Vein endothelial cell (primary cell): ENCODE measurements at places on chromosomes 16 and 17. TPM values are rescaled to one million over a fixed set of nuclear protein-coding genes. Genes with fewer than 3 reads are reported as not detected.

Gene UMOD
- total RNA-seq: not detected in 2 replicates

Gene ROGDI
- total RNA-seq: 13.1 and 14.7 TPM in 2 replicates

Gene CA5A
- not detected in 2 replicates for total RNA-seq

Gene PIGL
- total RNA-seq: 26.3 and 27.1 TPM in 2 replicates

Gene INO80E
- 30.7 and 57.3 TPM in 2 replicates for total RNA-seq

Gene STX1B
- total RNA-seq: 0.33 and 0.48 TPM in 2 replicates

Gene PRSS53
- total RNA-seq: 1.3 and 2.3 TPM in 2 replicates

Gene WSCD1
- total RNA-seq: 28.4 and 30.1 TPM in 2 replicates

Gene RBFOX1
- not detected in 2 replicates for total RNA-seq

Gene ZNF276
- total RNA-seq: 24.1 and 27.1 TPM in 2 replicates

Gene ADAP2
- total RNA-seq: 0.19 and 0.33 TPM in 2 replicates

Gene SLC13A2
- total RNA-seq: not detected in 2 replicates

Gene ACE
- 90.1 and 94.4 TPM in 2 replicates for total RNA-seq

Gene MT1M
- 0.65 and 2.4 TPM in 2 replicates for total RNA-seq

Gene TAT
- total RNA-seq: not detected in 2 replicates

Gene NOD2
- total RNA-seq: under 0.01 TPM in 1 of 2 replicates, not detected in the other

Gene OTOP2
- total RNA-seq: not detected in 2 replicates

Gene HS3ST6
- not detected in 2 replicates for total RNA-seq

Gene TMEM114
- total RNA-seq: not detected in 2 replicates

Gene SLC22A31
- not detected in 2 replicates for total RNA-seq

Gene HS3ST4
- not detected in 2 replicates for total RNA-seq

Gene IRX3
- 0.38 and 0.65 TPM in 2 replicates for total RNA-seq

Gene ZNF646
- total RNA-seq: 20.8 and 23.5 TPM in 2 replicates

Gene RDM1
- total RNA-seq: not detected in 2 replicates

Gene NOS2
- total RNA-seq: 0.10 TPM in 1 of 2 replicates, not detected in the other

Gene APOH
- not detected in 2 replicates for total RNA-seq

Gene TP53TG3C
- total RNA-seq: not detected in 2 replicates

Gene C16orf89
- total RNA-seq: under 0.01 TPM in 1 of 2 replicates, not detected in the other

Gene CCDC102A
- 8.2 and 8.6 TPM in 2 replicates for total RNA-seq
